Islet precursor cell (in vitro differentiated cells): ENCODE measurements at places on chromosomes 7 and 10.

DNA sequence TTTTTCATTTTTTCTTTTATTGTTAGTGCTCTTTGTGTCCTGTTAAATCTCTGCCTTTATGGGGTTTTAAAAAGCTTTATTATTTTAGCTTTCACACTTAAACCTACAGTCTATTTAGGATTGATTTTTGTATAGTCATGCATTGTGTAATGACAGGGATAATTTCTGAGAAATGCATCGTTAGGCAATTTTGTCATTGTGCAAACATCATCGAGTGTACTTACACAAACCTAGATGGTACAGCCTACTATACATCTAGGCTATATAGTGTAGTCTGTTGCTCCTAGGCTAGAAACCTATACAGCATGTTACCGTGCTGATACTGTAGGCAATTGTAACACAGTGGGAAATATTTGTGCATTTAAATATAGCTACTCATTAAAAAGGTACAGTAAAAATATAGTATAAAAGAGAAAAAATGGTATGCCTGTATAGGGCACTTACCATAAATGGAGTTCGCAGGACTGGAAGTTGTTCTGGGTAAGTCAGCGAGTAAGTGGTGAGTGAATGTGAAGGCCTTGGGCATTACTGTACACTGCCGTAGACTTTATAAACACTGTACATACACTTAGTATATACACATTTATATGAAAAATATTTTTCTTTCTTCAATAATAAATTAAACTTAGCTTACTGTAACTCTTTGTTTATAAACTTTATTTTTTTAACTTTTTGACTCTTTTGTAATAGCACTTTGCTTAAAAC lies 16.0 kb downstream of the UBE2D1 start:
- DNase-seq, result no peak

DNA sequence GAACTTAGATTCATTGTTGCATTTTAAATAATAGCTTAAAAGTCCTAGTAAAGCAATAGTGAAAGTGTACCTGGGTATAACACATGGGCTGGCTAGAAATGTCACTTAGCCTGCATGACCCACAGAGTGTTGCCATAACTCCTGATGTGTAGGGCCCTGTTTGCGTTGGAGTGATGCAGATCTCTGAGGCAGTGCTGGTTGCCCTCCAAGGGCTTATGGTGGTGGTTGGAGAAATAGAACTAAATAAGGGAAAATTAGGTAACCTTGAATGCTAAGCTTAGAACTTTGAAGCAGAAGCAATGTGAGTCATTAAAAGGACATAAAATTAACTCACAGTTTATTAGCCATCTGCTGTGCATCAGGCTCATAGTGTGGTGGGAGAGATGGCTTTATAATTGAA lies 105.7 kb downstream of the CCNY start:
- DNase-seq, result no peak

- no peak for DNase-seq
Observed at GRCh38 chr10:43452356-43452914, 15.5 kb downstream of the ZNF487 start.

DNA sequence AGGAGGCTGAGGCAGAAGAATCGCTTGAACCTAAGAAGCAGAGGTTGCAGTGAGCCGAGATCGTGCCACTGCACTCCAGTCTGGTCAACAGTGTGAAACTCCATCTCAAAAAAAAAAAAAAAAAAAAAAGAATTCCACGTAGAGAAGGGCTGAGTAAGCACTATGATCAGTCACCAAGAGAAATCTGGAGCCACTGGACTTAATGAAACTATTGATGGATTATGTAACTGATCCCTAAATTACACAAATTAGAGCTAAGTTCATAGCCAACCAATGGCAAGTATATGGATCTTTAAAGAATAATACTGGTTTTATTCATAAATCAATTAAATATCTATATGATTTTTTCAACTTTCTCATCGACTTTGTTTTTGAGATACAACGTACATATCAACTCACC lies 72.2 kb upstream of the ABLIM1 start:
- DNase-seq, result no peak

DNA sequence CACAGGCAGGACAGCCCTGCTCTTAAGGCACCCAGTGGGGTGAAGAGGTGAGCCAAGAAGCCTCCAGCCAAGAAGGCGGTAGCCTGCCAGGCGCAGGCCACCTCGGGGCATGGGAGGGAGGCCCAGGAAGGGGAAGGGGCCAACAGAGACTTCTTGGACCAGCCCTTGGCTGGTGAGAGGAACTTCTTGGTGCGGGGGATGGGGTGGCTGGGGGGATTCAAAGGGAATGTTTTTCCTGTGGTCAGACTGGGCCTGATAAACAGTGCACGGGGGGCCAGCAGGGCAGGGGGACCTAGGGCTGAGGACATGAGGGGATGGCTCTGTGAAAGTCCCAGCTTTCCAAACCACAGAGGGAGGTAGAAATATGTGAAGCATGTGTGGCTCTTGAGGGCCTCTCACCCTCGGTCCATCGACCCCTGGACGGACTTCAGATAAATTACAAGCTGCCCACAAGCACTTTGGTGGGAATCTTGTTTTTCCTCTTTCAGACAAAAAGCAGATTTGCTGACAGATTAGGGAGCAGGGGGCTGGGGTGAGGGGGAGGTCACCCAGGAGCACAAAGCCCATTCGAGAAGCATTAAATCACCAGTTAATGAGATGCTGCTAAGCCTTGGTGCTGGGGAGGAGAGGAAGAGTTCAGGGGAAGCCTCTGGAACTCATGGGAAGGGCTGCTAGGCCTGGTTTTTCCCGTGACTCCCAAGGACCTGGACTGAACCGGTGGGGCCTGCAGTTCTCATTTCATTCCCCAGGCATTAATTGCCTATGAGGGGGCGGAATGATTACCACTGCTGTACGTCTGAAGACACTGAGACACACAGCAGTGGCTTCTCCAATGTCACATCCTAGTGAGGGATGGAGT lies 11.3 kb downstream of the CRYGN start:
- DNase-seq, result peak; percentile 98

DNA sequence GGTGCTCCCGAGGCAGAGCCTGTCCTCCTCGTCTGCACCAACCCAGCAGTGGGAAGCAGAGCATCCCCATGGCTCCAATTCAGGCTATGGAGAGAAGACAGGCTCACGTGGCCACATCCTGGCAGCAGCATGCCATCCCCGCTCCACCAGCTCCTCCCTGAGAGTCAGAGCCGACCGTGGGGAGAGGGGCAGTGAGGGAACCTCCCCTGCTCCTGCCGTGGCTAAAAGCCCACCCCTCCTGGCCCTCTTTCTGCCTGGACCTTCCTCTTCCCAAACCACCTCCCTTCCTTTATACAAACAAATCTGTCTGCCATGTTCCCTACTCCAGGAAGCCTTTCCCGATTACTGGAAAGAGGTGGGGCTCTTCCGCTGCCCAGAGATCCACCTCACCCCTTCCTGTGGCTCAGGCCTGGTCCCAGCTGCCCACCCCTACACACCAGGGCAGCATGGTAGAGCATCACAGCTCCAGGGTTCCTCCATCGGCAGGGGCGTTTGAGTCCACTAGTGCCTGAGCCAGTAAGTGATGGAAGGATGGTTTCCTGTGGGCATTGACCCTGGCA lies 10.8 kb upstream of the AQP1 start:
- DNase-seq, result no peak

DNA sequence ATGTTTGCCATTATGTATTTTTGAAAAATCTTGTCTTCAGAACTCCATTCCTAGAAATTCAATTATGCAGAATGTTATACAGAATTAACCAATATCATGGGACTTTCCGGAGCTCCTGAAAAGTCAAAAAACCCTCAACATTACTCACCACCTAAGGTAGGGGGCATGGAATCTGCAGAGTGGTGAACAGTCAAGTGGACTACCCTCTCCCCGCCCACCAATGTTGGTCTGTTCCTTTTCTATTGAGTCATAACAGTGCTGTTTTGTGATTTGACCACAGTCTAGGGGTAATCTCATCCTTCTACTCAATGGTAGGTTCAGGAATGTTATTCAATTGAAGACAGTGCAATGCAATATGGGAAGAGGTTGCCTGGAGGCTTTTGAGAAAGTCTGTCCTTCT lies 130.5 kb upstream of the HABP2 start:
- DNase-seq, result no peak

DNA sequence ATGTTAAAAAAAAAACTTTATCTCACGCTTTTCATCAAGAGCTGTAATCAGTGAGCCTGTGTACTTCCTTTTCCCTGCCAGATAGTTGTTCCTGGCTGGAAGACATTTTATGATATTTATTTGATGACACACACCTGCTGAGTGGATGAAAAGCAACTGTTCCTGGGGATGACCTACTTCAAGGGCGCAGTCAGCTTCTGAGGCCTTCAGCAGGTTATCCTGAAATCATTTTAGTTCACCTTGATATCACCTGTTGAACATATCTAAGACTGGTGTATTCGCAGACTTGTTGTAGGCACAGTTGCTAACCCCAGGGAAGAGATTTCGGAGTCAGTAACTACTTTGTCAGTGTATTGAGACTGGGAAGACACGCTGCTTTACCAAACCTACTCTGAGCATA lies 234.5 kb upstream of the TCF7L2 start:
- no peak for DNase-seq

- DNase-seq, result no peak
Observed at GRCh38 chr7:73969991-73970390, 58.0 kb upstream of the ELN start.

- DNase-seq, result no peak
Observed at GRCh38 chr7:152424348-152425108, 11.3 kb downstream of the KMT2C start.

GRCh38 chr7:6175645-6176044 lies 96.8 kb downstream of the CYTH3 start:
- DNase-seq, result no peak

GRCh38 chr10:11864727-11865126 lies 41.6 kb downstream of the PROSER2 start:
- DNase-seq, result peak; percentile 7

DNA sequence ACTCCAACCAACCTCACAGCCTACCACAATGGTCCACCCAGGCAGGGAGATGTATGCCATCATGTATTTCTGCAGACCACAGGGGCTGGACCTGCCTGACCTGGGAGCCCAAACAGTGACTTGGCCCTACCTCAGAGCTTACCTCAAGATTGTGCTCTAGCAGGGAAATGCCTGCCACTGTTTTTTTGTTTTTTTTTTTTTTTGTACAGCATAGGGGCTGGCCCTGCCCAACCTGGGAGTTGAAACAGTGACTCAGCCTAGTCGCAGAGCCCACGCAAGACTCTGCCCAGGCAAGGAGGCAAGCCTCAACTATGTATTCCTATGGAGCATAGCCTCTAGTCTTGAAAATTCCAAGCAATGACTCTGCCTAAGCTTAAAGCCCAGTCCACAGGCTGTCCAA lies 39.3 kb upstream of the CDK6 start:
- peak; percentile 73 for DNase-seq

GRCh38 chr7:65265933-65266519 lies 107.6 kb upstream of the ZNF92 start:
- DNase-seq, result no peak

GRCh38 chr10:72311667-72312066 lies 37.9 kb downstream of the DDIT4 start:
- DNase-seq, result no peak

DNA sequence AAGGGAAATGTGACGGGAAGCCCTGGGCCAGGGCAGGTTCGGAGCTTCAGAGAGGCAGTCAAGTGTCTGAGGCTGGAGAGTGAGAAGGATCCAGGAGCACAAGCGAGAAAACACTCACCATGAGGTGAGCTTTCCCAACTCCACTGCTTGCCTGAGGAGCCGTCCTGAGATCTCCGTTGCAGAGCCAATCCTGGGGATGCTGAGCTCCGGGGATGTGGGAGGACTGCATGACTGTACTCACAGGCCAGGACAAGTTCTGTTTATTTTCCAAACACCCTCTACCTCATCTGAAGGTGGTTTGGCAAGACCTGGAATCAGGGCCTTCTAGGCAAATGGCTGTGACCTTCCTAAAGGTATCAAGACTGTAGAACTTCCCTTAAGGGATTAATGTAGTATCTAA lies 38.7 kb downstream of the GLI3 start:
- peak; percentile 71 for DNase-seq

DNA sequence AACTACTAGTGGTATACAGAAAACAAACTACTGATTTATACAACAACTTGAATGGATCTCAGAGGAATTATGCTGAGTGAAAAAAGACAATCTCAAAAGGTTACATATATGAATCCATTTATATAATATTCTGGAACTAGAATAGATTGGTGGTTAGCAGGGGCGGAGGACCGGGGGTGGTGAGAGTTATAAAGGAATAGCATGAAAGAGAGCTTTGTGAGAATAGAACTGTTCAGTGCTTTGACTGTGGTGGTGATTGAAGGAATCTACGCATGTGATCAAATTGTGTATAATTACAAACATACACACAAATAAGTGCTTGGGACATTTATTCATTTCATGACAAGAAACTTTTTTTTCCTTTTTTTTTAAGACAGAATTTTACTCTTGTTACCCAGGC lies 19.6 kb downstream of the RAB19 start:
- DNase-seq, result no peak

DNA sequence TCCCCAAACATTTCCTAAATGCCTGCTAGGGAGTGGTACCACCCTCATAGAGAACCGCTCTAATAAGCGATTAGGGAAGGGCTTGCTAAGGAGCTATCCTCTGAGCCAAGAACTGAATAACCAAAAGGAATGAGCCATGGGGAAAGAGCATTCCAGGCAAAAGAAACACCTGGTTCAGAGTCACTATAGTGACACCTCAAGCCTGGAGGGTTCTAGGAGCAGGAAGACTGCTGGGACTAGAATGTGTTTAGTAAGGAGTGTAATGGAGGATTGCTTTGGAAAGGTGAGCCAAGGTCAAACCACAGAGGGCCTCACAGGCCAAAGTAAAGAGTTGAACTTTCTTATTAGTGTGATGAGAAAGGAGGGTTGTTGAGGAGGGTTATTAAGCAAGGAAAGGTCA lies 38.7 kb upstream of the NRBF2 start:
- DNase-seq, result no peak

- no peak for DNase-seq
Observed at GRCh38 chr7:41224063-41224763, 478.7 kb downstream of the INHBA start.

- DNase-seq, result peak; percentile 78
Observed at GRCh38 chr10:114754445-114755320, 66.9 kb upstream of the FHIP2A start.

- peak; percentile 92 for DNase-seq
Observed at GRCh38 chr7:108246227-108246837, 116.2 kb upstream of the LAMB4 start.

- DNase-seq, result no peak
Observed at GRCh38 chr7:36951257-36951697, 227.0 kb upstream of the AOAH start.
